ENCODE measurements at places on chromosomes 4 and X. TPM values are rescaled to one million over a fixed set of nuclear protein-coding genes. Genes with fewer than 3 reads are reported as not detected.

Gene SSX4
- total RNA-seq: not detected

Gene ANKRD50
- total RNA-seq: 21.8 TPM

Gene TCEAL2
- total RNA-seq: 2.4 TPM

Gene ZNF81
- 4.3 TPM for total RNA-seq

Gene FGB
- total RNA-seq: 1.9 TPM

Gene CAMK2D
- 84.7 TPM for total RNA-seq

Gene TKTL1
- total RNA-seq: not detected

Gene GCNA
- 1.6 TPM for total RNA-seq

Gene TCEAL9
- total RNA-seq: 171 TPM

Gene TNIP3
- not detected for total RNA-seq

Gene SLIT2
- 48.9 TPM for total RNA-seq

Gene SPANXN4
- total RNA-seq: not detected

Gene ADRA2C
- 11.4 TPM for total RNA-seq

Gene LIN54
- 8.7 TPM for total RNA-seq

DNA sequence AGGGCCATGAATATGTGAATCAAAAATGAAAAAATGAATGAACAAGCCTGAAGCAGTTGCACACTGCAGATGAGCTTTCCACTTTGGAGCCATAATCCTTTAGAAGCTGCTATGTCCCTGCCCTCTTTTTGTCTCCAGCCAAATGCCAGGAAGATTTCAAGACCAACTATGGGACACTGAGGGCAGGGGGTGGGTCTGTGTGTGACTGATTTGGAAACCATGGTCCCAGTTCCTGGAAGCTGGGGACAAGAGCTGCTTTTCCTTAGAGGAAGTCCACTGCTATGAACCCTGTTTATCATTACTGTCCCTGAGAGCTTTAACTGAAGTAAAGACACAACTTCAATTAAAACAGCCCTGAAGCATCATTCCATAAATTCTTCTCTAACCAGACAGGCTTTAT is 153.9 kb upstream of the GPC4 start:
- DNase-seq: no peak

- DNase-seq: peak; percentile 68
These were observed 29.5 kb downstream of the ANTXR2 start for GRCh38 chr4:80043541-80043940.

GRCh38 chrX:9390121-9390520 is 74.7 kb upstream of the TBL1X start:
- no peak for DNase-seq

GRCh38 chr4:174523025-174523693 is 871 bp upstream of the HPGD start:
- peak; percentile 14 for DNase-seq

DNA sequence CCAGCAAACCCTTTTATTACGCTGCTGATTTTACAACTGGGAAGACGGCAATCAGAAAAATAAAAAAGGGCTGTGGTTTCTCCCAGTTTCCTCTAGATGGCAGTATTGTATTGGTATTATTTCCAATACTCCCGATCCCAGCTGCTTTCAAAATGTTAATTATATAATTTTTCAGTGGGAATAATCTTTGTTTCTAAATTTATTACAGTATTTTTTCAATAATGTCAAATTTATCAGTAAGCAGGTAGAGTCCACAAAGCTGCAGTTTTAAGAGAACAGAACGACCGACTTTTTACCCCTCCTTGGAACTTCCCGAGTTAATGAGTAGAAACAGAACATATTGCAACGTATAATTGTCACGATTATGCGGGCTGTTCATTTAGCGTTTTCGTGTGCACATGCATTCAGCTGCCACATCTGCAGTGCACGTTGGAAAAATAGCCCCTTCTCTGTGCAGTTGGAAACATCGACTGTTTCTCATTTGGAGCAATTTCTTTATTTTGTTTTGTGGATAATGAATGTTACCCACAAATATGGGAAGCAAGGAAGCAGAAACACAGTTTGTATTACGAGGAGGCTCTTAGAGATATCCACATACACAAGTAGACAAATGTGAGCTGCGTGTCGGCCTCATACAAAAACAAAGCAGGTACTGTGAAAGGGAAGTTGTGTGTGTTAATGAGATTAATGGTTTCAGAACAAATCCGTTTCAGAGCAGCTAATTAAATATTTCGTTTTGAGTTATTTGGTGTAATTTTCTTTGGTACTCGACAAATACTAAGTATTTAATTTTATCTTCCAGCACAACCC is 188.0 kb downstream of the STIM2 start:
- peak; percentile 47 for DNase-seq

GRCh38 chr4:17153572-17153971 is 255.1 kb upstream of the LDB2 start:
- no peak for DNase-seq

DNA sequence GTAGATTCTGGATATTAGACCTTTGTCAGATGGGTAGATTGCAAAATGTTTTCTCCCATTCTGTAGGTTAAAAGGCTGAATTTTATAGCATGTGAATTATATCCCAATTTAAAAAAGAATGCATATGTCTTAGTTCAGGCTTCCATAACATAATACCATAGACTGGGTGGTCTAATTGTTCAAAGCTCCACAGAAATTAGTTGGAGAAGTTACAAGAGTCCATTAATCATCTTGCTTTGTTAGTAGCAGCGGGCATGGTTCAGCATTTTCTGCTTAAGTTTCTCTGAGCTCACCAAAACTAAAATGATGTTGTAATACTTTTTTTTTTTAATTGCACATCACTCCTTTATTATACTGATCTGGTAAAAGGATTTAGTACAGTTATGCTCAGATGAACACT is 1.8 kb downstream of the PGAM4 start:
- no peak for DNase-seq

DNA sequence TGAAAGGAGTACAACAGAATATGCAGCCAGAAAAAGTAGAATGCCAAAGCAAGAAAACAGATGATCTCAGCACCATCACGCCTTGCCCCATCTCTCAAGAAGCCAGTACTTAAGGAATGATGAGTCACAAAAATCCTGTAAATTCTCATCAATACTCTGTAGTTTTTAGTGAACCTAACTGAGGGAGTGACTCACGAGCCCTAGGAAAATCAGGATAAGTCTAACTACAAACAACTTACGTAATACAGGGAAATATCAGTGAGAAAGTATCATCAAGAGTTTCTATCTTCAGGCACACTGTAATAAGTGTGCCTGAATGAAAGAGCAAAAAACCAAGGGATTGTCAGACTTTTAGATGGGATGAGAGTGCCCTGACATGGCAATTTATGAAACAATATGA is 644.4 kb downstream of the STPG2 start:
- no peak for DNase-seq

GRCh38 chr4:148094149-148094548 is 348.1 kb downstream of the NR3C2 start:
- no peak for DNase-seq

DNA sequence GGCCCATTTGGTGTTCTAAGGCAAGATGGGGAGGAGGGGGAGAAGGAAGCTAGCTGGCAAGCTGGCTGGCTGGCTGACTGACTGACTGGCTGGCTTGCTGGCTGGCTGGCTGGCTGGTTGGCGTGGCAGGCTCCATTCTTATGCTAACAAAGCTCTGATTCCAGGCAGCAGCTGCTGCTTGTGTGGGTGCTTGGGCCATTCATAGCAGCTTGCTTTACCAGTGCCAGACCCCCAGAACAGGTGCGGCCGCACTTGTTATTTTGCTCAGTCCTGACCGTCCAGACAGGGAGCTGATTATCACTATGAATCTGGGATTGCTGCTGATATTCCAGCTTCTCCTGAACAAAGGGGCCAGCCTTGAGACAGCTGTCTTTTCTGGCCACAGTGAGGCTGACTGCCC is 131.2 kb upstream of the PAK3 start:
- no peak for DNase-seq

DNA sequence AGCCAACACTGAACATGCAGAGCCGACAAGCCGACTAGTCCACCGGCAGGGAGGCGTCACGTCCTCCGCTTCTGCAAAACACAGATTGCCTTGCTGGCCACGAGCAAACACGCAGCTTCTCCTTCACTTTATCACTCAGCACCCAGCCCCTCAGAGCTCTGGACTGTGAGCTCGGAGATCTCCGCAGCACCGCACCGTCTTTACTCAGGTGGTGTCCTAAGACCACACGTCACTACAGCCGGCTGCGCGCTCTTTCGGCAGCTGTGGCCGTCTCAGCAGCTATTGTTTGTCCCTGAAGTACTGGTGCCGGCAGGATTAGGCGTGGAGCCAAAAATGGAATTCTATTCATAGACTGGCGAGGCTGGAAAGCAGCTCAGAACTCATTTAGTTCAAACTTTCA is 72.0 kb downstream of the FAT1 start:
- DNase-seq: peak; percentile 8

- DNase-seq: peak; percentile 85
These were observed 105.4 kb upstream of the TBC1D9 start for GRCh38 chr4:140861359-140862176.

DNA sequence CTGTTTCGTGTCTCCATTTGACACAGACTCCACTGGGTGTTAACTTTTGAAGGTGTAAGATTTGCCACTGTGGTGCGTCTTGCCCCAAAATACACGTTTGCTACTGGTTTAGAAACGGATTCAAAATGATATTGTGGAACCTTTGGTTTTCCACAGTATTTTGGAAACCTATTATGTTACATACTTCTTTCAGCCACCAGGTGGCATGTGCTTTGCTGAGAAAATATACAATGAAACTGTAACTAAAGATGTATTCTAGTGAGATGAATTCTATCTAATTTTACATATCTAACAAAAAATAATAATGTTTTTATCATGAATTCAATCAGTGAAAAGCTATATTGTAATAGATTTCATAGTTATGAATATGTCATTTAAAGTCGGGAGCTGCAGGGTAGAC is 28.4 kb upstream of the SLITRK4 start:
- peak; percentile 30 for DNase-seq

DNA sequence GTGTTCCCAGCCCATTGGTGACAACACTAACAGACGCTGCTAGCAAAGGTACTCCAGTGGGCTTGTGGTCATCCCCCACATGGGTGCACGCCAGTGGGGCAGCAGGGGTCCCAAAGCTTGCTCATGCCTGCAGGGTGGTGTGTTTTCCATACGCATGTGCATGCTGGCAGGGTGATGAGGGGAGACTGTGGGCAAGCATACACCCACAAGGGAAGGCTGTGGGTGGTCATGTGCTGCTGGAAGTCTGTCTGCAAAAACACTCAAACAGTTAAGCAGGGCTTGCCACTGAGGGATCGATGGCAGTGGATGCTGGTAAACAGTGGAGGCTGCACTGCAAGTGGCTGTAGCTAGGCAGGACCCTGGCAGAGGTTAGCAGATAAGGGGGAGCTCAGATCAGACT is 79.9 kb downstream of the FAAH2 start:
- no peak for DNase-seq

GRCh38 chr4:140777894-140778293 is 21.7 kb upstream of the TBC1D9 start:
- no peak for DNase-seq

- no peak for DNase-seq
These were observed 65.4 kb downstream of the ANKRD17 start for GRCh38 chr4:73193155-73193554.

DNA sequence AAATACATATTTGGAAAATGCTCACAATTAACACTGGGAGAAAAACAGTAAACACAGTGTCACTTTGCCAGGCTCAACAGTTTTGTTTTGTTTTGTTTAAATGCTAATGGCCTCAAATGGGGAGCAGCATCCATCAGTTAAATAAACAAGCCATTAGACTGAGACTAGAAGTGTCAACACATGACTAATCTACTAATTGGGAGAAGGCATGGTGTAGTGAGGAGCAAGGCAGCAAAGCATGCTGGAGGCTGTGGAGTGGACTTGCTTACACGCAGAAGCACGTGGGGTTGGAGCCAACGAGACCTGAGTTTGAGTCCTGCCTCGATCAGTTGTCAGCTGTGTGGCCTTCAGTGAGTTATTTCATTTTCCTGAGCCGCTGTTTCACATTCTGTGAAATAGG is 29.0 kb downstream of the UTP14A start:
- no peak for DNase-seq

DNA sequence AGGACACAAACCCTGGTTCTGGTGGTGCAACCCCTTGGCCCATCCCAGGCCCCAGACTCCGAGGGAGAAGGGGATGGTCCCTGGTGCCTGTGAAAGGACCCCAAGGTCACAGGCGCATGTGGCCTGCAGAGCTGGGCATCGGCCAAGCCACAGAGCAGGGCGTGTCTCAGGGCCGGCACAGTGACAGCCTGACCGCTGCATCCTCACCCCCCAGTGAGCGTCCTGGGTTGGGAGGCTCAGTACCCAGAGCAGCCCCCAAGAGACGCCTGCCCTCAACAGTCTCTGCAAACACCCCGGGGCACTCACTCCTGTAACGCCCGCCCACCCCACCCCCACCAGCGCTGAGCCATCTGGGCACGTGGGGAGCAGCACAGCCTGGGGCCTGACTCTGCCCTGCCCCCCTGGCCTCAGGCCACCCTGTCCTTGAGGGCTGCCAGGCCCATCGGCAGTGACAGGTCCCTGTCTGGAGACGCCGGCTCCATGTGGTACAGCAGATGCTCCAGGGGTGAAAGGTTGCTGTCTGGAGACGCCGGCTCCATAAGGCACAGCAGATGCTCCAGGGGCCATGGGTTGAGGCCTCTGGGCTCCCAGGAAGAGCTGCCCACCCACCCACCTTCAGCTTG is 24.5 kb upstream of the CPLX1 start:
- no peak for DNase-seq

GRCh38 chr4:150104404-150105027 is 26.3 kb downstream of the DCLK2 start:
- DNase-seq: no peak

GRCh38 chr4:56859841-56860240 is 38.3 kb upstream of the SPINK2 start:
- no peak for DNase-seq

DNA sequence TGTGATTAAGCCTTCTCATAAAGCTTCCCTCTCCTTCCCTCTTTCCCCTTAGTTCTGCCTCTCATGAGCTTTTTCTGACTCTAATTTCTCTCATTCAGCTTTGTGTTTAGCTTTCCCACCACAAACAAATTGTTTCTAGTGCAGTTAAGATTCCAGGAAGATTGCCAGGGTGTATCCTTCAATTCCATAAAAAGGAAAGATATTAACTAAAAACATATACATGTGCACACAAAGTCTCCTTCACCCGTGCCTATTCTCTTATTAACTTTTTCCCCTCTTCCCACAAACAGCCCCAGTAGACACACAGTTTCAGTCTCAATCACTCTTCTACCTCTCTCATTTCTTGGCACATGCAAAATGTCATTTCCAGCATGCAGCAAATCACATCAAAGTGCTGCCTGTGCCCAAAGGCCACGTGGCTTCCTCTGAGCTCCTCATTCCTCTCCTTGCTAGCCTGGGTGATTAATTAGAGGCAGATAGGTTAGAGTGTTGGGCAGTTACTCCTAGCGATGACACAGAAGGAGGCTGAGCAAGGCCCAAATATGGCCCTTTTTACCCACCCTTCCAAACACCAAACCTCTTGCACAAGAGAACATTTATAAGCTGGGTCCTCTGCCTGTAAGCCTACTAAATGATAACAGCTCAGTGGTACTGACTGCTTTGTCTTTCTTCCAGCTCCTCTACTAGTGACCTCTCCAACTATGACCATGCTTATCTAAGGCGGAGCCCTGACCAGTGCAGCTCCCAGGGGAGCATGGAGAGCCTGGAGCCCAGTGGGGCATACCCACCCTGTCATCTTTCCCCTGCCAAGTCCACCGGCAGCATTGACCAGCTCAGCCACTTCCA is 159.6 kb downstream of the SOWAHB start:
- peak; percentile 83 for DNase-seq
